Stimulated activated CD4-positive, alpha-beta T cell treated with anti-CD3 and anti-CD28 coated beads, Interleukin-15, amount 100 ng/mL, for 1 hour (primary cell): ENCODE measurements at places on chromosomes 6 and 20.

DNA sequence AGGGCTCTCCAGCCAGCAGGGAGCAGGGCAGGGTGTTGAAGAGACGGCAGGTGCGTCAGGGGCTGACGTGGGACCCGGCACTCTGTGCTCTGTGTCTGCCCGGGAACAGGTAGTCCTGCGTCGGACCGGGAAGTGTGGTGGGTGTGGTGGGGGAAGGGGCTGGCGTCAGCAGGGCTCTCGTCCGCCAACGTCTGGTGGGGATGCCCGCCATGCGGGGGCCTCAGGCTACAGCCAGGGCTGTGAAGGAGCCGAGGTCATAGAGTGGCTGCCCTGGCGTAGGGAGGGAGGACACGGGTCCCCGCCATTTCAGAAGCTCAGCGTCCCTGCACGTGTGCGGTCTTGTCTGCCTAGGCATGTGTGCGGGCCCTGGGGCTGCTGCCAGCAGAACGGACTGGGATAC is 25.3 kb downstream of the DNAJC5 start:
- no peak for DNase-seq

DNA sequence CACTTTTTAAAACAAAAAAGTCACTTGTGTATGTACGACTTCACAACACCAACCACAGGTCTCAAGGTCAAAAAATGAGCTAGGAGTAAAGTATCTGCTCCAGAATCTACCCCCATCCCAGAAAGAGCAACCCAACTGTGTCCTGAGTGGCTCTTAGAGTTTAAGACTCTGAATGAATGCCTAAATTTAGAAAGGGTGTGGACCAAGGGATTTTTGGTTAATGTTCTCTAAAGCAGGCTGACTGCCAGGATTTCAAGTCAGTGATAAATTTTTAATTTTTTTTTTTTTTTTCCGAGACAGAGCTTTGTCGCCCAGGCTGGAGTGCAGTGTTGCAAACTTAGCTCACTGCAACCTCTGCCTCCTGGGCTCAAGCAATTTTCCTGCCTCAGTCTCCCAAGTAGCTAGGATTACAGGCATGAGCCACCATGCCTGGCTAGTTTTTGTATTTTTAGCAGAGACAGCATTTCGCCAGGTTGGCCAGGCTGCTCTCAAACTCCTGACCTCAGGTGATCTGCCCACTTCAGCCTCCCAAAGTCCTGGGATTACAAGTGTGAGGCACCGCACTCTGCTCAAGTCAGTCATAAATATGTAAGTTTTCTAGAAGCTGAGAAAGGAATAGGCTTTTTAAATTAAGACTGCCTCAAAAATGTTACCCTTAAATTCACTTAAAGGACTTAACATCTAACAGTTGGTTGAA is 20.2 kb downstream of the STAU1 start:
- no peak for DNase-seq

DNA sequence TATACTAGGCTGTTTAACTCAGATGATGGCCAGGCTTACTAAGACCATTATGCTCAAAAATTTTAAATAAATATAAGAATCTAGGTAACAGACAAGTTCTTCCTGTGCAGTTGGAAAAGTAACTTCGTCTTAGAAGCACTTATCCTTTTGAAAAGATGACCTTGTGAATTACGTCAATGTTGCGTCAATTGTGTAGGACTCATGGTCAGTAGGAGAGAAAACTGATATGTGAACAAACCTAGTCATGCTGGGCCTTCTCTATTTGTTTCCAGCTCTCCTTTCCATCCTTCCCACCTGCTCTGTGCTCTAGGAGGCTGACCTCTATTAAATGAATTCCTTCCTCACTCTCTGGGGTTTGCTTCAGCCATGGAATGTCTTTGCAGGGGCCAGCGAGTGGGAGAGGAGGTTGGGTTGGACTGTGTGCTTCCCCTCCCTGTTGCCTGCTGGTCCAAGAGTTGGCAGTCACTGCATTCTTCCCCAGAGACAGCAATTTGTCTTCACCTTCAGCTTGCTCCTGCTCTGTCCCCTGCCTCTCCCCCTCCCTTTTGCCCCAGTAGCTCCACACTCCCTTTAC is 128.0 kb upstream of the TNFAIP3 start:
- DNase-seq, result no peak

DNA sequence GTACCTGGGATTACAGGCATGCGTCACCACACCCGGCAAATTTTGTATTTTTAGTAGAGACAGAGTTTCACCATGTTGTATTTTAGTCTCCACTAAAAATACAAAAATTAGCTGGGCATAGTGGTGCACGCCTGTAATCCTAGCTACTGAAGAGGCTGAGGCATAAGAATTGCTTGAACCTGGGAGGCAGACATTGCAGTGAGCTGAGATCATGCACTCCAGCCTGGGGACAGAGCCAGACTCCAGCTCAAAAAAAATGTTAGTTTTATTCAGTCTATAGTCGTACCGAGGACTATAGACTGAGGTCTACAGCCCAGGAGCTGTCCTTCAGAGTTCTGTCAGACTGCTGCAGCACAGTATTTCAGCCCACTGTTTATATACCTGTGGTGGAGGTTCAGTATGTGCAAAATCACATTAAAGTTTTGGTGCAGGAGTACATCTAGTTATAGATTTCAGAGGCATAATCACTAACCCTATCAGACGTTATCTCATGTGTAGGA is 3.6 kb upstream of the CASP8AP2 start:
- DNase-seq, result no peak

GRCh38 chr6:73637404-73637803 is 16.4 kb downstream of the SLC17A5 start:
- no peak for DNase-seq

- DNase-seq, result no peak
These were observed 172.3 kb downstream of the ZFP64 start for GRCh38 chr20:52019313-52019712.

DNA sequence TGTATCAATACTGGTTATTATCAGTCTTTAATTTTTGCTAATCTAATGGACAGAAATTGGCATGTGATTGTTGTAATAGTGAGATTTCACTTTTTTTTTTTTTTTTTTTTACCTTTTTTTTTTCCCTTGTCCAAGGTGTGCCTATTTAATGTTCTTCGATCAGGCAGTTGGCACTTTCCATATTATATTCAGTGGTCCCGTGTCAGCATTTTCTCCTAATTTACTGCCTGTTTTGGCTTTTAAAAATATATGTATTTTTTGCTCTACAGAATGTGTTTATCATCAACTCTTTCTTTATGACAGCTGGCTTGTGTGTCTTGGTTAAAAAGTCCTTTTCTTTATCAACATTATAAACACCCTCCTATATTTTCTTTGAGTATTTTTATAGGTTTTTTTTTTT is 39.4 kb downstream of the CDYL start:
- no peak for DNase-seq

GRCh38 chr6:2562721-2563451 is 187.8 kb downstream of the MYLK4 start:
- DNase-seq, result no peak

GRCh38 chr6:16174416-16175078 is 45.7 kb downstream of the MYLIP start:
- DNase-seq, result no peak

DNA sequence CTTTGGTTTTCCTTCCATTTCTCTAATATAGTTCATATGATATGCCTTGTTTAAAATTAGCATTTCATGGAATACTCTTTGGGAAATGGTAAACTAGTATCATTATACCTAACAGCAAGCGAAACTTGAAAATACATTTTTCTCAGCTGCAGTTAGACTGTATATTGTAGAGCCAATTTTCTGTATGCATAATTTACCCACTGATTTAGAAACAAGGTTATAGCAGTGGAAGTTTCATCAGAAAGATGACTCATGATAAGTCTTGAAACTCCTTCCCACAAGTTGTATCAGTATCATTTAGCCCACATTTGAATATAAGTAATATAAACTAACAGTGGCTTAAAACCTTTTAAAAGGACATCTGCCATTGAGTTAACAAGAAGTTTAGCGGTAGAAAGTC is 164.8 kb upstream of the BMP5 start:
- DNase-seq, result no peak

DNA sequence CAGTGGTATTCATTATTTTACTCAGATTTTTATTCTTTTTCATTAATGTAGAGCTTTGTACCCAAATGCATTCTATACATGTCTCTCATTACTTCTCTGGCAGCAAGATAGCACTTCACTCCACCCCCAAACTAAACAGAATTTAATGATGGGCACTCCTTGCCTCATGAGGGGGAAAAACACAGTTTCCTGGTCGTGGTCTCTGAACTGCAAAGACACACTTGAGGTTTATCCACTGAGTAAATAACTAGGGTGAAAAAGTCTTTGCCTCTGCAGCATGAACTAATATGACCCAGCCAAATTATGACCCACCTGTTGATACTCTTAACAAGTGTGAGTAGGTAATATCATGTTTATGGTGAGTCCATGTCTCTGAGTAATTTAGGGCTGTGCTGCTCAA is 785.2 kb upstream of the FLRT3 start:
- DNase-seq, result no peak

DNA sequence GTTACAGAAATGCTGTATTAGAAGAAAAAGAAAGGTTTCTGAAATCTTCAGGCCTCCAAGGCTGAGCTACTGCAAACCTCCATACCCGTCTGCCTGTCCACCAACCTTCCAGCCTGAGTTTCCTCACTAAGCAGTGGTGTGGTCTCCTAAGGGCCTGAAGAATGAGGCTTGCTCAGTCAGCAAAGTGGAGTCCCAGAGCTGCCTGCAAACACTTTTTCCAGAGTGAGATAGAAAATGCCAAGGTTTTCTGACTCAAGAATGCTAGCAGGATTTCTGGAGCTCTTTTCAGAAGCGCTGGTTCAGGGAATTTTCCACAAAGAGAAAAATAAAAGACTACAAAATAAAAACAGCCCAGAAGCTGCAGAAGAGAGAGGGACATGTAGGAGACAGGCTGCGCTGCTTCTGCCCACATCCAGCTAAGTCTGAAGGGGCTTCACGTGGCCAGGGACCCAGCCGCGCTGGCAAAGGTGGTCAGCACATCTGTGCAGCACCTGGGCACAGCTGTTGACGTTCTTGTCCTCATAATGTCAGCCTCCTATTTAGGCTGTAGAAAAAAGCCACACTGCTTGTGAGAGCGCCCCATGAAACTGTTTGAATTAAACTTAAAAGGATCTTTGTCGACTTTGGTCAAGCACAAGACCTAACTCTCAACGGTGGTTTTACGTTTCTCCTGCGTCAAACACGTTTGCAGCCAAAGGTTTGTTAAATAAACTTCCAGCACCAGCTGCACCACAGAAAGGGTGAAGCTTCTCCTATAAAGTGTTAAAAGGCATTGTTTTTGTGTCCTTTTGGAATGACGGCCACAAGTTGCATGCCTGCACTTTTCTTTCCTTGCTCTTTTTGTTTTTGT is 209.0 kb downstream of the THBS2 start:
- DNase-seq, result no peak

DNA sequence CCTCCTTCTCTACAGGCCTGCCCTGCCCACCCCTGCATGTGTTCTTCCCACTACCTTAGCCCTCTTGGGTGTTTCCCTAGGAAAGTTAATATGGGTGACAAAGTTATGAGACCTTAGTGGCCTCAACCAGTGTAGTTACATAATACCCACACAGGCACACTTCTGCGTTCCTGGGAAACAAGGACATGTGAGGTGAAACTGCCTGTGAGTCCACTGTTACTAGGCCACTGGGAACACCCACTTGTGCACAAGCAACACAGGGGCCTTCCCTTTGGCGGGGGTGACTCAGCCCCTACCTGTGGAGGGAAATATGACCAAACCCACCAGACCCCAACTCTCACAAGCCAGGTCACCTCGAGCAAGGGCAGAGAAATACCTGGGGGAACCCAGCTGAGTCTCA is 12.8 kb downstream of the PI16 start:
- DNase-seq, result no peak

- no peak for DNase-seq
These were observed 859.8 kb downstream of the MAFB start for GRCh38 chr20:39829256-39829655.

GRCh38 chr20:37231947-37232630 is 29.5 kb downstream of the GHRH start:
- DNase-seq, result no peak

DNA sequence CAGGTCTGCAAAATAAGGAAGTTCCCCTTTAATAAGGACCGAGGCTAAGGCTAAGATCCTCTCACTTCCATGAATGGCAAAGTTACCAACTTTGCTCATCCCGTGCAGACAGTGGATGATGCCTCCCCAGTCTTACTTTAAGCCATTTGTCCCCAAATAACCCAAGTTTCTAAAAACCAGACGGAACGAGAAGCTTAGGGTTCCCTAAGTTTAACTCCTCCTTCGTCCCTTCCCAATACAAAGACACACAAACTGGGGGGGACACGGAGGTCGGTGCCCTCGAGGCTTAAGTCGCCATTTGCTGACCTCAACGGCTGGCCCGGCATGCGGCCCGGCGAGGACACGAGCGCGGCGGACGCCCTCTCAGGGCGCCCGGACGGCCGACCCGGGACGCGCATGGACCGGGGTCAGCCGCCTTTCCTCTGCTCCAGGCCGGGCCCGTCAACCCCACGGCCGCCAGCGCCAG is 527 bp downstream of the FBXO30 start:
- no peak for DNase-seq

GRCh38 chr6:98832284-98833056 is 1.9 kb upstream of the POU3F2 start:
- DNase-seq, result no peak

GRCh38 chr6:37626915-37627314 is 70.8 kb downstream of the MDGA1 start:
- DNase-seq, result no peak

GRCh38 chr20:58890518-58891085 is 38.1 kb downstream of the GNAS start:
- peak; percentile 54 for DNase-seq

DNA sequence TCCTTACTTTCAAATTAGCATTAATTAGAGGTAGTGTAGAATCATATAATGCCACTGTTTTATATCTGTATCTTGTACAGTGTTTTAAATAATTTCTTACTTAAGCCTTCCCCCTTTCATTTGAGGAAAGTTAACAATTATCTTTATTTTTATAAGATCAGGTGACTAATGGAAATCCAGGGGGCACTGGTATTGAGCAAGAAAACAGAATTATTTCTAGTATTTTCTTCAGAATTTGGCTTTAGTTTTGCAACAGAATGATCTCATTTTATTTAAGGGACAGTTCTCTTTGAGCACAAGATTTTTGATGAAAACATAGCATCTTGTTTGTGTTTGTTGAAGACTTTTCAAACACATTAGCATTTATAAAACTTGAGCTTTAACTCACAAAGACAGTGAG is 55.9 kb downstream of the RNF217 start:
- no peak for DNase-seq

GRCh38 chr20:62805711-62806382 is 1.2 kb downstream of the OGFR start:
- DNase-seq, result no peak

- DNase-seq, result no peak
These were observed 443.9 kb downstream of the CDKAL1 start for GRCh38 chr6:20978151-20978614.

GRCh38 chr6:113381959-113382358 is 475.2 kb upstream of the MARCKS start:
- DNase-seq, result no peak

- no peak for DNase-seq
These were observed 209.6 kb upstream of the DTNBP1 start for GRCh38 chr6:15872241-15873103.

DNA sequence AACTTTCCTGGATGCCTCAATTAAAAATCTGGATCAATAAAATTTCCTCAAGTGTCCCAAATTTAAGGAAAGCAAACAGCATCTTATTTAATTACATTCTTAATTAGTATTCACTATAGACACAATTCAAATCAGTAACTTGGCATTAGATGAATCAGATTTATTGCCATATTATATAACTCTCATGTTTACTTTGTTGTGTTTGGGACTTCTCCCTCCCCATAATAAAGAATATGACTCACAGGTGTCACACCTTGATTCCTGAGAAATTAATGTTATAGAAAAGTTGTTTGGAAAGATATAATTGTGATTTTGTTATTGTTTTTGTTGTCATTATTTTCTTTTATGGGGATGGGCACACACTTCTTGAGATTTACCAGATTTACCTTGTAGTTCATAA is 18.4 kb downstream of the EYA4 start:
- no peak for DNase-seq
